Fibroblast of villous mesenchyme (primary cell): ENCODE measurements at places on chromosomes 12 and 14.

DNA sequence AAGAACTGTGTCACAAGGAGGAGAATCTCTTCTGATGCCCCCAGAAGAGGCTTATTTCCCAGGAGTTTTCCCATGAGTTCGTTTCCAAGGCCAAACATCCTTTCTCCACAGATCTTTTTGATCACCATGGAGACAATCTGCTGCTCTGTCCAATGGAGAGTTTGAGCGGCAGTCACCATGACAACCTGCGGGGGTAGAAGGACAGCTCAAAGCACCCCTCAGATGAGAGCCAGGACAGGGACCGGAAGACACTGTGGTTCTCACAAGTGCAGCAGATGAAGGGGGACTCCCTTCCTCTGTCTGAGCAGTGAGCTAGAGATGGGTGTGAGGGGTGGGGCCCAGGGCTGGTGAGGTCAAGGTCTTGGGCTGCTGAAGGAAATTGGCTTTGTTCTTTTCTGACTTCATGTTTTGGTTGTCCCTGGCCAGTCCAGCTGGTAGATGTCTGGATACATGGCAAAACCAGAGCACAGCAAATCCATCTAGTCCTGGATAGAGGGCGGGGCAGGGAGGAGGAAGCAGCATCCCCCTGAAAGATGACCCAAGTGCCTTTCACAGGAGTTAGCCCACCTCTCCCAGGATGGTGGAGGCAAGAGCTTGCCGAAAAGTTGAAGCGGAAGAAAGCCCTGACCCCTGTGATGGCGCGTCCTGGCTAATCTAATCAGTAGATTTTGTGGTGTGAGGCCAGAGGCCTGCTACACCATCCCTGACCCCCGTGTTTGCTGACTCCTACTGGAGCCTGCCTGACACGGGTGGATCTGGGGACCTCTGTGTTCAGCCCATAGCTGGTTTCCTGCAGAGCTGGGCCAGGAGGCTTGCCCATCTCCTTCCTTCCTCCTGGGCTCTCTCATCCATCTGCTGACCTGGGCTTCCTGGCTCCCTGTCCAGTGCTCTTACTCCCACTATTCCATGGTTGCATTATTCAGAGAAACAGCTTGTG lies 24.4 kb downstream of the DHRS2 start:
- DNase-seq: no peak

GRCh38 chr12:93982771-93983315 lies 165.5 kb upstream of the PLXNC1 start:
- peak; percentile 62 for DNase-seq

DNA sequence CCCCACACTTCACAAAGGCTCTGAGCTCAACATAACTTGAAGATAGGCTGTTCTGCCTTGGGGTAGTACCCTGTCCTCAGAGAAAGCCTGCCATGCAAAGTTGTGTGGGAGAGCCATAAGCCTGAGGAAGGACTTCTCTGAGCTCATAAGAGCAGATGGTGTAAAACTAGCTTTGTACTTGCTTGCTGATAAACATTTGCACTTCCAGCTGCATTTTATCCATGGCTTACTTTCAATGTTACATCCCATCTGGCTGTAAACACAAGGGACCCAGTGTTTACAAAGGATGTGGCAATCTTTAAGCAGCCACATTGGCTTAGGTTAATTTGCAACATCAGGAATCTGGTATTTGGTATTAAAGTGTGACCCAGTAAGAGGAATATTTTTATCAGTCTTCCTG lies 258.1 kb downstream of the IPO8 start:
- DNase-seq: peak; percentile 96

GRCh38 chr12:31877884-31878283 lies 81.3 kb upstream of the RESF1 start:
- no peak for DNase-seq

DNA sequence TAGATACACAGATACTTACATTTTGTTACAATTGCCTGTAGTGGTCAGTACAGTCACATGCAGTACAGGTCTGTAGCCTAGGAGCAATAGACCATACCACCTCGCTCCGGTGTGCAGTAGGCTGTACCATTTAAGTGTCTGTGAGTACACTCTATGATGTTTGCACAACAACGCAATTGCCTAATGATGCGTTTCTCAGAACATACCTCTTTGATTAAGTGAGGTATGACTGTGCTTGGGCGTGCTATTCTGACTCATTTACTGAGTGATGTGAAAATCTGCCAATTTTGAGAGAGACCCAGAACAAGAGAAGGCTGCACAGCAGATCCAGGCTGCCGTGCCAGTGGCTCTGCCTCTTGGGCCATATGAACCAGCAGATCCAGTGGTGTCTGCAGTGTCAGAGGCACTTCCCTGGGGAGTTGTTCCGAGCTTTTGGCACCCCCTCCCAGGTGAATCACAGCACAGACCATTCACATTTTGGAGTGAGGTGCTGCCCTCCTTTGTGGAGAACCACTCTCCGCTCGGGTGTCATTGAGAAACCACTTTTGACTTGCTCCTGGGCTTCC lies 20.4 kb downstream of the DLK1 start:
- peak; percentile 92 for DNase-seq

- DNase-seq: peak; percentile 34
These were observed 229.5 kb downstream of the NAV3 start for GRCh38 chr12:78060186-78060585.

GRCh38 chr12:112124918-112125249 lies 476 bp upstream of the TRAFD1 start:
- no peak for DNase-seq

GRCh38 chr14:61780125-61780524 lies 17.9 kb downstream of the SNAPC1 start:
- no peak for DNase-seq

DNA sequence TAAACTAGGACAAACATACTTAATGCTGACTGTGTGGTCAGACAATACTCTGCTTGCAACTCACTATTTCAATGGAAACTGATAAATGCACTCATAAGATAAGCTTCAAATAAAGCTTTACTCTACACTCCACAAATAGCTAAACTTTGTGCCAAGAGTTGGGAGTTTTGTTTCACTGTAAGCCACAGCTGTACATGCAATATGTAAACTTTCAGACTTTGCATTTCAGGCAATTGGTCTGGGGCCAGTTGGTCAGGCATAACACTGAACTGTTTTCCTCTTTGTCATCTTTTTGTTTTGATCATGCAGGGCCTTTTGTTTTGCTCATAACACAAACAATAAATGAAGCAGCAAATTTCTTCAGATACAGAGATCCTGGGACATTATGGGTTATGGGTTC lies 426.2 kb downstream of the IPO8 start:
- peak; percentile 53 for DNase-seq

- peak; percentile 9 for DNase-seq
These were observed 83.4 kb downstream of the GTF2A1 start for GRCh38 chr14:81137316-81137715.

GRCh38 chr14:29156096-29156495 lies 389.5 kb downstream of the FOXG1 start:
- no peak for DNase-seq

DNA sequence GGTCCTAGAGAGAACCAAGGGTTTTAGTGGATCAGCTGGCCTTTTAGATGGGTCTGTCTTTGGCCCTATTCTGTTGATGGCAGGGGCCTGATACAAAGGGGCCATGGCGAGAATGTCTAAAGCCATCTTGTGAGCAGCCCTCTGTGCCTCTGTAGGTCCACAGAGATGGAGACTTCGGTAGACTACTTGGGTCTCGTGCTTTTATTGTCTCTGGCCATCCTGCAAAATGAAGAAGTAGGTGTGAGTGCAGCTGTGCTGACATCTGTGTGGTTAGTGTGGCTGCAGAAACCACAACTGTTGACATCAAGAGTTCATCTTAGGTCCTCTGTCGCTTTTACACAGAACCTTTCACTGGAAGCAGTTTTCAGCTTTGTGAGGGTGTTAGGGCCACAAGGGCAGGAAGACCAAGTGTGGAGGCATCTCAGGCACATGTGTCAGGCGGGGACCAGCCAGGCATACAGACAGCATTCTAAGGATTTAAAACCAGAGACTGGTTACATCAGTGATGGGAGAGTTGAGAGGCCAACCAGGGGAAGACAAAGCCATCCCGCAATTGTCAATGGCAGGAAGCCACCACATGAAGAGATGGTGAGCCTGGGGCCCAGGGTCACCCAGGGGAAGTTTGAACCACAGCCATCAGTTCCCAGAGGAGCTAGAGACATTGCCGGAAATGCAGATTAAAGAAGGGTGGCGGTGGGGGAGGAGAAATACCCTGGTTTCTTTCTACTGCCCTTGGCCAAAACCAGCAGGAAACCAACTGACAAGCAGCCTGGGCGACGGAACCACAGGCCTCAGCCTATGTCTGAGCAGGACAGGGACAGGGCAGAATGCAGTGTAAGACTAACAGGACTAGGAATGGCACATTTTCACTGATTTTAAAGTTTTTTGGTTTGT lies 13.0 kb upstream of the TPCN1 start:
- peak; percentile 86 for DNase-seq

- DNase-seq: no peak
These were observed 4.0 kb downstream of the CHGA start for GRCh38 chr14:92926931-92927330.

DNA sequence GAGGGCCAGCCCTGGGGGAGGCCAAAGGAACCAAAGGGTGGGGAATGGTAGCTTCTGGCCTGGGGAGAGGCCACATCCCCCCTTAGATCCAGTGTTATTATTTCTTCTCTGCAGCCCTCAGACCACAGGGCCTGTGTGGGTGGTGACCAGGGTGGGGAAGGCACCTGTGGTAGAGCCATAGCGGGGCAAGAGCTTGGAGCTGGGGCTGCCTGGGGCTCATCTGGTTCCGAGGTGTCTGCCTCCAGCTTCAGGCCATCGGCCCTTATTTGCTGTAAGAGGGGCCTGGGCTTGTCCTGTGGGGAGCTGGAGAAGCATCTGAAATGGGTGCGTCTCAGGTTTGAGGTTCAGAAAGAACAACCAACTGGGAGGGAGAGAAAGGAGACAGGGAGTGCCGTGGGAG lies 2.1 kb upstream of the B3GNT4 start:
- no peak for DNase-seq

DNA sequence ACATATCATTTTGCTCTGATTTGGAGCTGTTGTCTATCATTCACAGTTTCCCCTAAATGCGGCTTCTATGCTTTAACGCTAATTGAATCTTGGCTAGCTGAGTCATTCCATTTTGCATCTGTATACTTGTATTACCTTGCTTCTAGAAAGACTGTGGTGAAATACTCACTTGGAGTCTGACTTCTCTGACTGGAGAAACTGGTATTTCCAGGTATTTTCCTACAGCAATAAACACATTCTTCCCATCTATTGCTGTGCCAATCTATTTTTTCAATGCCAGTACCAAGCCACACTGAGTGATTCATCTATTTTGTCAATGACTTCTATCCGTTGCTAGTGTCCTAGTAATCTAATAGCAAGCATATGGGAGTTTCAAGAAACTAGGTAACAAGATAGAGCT lies 76.0 kb upstream of the ST8SIA1 start:
- no peak for DNase-seq

GRCh38 chr12:68521848-68522502 lies 88.7 kb upstream of the RAP1B start:
- DNase-seq: peak; percentile 49

- no peak for DNase-seq
These were observed 112.1 kb downstream of the SLC35F4 start for GRCh38 chr14:57753821-57754220.

DNA sequence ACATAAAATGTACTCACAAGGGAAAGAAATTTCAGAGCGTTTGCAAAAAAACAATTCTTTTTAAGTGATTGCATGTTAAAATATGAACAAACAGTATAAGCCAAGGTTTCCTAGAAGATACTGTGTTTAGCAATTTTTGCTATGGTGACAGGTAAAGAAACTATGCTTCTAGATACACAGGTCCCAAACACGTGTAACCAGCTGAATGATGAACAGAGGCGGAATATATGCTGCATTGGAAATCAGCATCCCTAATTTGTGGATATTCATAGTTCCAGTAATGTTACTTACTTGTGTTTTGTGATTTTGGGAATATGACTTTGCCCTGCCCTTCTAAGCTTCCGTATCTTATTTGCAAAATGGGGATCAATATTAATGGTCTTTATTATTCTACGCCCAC lies 326.3 kb upstream of the DIO2 start:
- DNase-seq: no peak

DNA sequence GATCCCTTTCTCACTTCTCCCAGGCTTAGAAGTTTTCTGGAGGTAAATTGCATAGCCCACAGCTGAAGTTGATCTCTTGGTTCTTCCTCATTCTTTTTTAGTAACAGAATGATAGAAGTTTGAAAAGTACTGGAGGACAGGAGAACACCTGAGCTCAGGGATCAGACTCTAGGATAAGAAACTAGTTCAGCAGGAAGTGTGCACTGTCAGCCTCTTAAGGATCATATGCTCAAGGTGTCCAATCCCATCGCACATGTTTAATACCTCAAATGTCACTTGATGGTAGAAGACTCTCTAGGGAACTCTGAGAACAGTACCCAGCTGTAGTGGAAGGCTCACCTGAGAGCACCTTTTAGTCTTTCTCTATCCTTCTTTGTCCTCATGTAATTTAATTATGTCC lies 14.7 kb upstream of the LIMA1 start:
- DNase-seq: no peak

GRCh38 chr14:24839617-24840203 lies 205.7 kb upstream of the GZMB start:
- no peak for DNase-seq

DNA sequence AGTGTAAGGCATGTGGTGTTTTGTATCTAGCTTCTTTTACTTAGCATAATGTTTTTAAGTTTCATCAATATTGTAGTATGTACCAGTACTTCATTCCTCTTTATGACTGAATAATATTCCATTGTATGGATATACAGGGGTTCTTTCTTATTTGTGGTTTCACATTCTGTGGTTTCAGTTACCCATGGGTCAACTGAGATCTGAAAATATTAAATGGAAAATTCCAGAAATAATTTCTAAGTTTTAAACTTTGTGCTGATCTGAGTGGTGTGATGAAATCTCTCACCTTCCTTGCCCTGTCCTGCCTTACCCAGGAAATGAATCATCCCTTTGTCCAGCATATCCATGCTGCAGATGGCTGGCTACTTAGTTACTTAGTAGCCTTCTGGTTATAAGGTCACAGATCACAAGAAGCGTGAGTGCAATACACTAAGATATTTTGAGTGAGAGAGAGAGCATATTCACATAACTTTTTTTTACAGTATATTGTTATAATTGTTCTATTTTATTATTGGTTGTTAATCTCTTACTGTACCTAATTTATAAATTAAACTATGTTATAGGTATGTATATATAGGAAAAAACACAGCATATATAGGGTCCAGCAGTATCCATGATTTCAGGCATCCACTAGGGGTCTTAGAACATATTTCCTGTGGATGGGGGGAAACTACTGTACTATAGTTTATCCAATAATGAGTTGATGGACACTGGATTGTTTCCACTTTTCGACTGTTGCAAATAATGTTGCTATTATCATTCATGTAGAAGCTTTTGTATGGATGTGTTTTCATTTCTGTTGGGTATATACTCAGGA lies 59.6 kb upstream of the LRTM2 start:
- peak; percentile 83 for DNase-seq

- peak; percentile 57 for DNase-seq
These were observed 118.3 kb downstream of the CCER1 start for GRCh38 chr12:90836689-90837088.
